ENCODE measurements at places on chromosomes 12 and 14.
A peak's percentile ranks its signal among the peaks of the same experiment; 100 is the strongest.

DNA sequence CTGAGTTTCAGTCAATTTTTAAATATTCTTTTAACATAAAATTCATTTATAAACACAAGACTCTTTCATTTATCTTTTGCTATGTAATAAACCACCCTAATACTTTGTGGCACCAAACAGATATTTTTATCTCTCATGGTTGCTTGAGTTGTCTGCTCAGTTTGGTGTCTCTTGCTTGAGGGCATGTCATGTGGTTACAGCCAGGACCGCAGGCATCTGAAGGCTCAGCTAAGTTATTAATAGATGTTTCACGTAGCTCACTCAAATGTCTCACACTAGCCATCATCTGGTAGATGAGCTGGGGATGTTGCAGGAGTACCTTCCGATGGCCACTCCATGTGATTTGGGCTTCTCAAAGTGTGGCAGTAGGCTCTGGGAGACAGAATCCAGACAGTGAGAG is 597.8 kb downstream of the ETNK1 start:
- DNase-seq: no peak

- DNase-seq: no peak
Observed at GRCh38 chr14:99548871-99549515, 55.0 kb downstream of the CCDC85C start.

GRCh38 chr12:62848418-62848817 is 86.5 kb downstream of the PPM1H start:
- no peak for DNase-seq

DNA sequence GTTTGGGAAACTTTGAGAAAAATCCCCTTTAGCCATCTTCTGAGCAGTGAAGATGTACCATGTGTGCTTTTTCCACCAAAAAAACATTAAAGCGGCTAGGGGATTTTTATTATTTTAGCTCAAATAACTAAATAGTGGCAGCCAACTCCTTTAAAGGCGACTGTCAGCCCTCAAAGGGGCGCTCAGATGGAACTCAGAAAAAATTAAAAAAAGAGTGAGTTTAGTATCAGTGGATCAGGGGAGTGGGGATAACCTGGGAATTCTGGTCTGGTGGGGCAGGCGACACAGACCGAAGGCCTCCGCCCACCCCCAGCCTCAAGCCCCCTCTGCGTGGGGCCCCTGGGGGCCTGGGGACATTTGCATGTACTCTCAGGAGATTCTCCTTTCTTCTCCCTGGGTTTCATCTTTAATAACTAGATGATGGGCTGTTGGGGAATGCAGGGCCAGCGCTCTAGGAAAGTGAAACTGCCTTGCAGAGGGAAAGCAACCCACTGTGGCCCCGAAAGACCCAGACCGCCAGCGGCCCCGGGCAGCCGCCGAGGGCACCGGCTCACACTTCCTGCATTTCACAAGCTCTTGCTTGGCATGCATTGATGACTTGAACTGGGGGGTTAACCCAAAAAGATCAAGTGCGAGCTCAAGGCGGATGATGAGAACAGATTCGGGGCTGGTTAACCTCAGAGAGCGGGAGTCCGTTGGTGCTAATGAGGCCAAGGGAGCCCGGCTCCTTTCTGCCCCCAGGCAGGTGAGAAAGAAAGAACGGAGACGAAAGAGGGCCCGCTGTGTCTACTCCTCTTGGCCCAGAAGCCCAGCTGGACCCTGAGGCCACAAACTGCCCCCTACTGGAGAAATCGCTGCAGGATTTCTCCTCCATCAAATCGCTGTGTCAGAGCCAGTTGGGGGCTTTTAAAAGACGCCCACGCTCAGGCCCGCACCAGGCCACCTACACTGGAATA is 7.3 kb upstream of the BATF start:
- peak; percentile 63 for DNase-seq

DNA sequence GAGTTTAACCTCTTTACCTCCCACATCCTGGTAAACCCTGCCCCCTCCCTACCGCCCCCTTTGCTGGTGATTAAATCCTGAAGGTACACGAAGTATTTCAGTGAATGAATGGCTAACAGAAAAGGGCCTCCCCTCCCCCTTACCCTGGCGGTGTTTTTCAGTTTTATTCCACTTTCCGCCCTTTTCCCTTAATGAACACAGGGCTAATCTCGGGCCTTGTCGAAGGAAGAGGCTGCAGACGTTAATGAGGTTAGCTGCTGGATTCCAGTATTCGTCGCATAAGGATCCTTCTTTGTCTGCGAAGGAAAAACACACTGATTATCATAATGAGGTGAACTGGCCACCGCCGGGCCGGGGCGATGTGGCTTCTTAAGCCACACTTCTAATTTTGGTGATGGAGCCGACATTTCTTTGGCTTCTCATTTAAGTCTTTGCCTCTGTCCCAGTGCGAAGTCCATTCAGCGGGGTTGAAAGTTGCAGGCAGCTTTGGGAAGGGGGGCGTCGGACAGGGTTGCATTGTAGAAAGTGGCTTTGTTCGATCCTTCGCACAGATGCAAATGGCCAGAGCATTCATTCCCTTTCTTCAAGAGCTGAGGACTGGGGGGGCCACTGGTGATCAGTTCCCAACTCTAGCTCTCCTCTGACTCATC is 6.5 kb downstream of the MEG3 start:
- no peak for DNase-seq

GRCh38 chr14:51228890-51229289 is 11.2 kb upstream of the TMX1 start:
- DNase-seq: no peak

DNA sequence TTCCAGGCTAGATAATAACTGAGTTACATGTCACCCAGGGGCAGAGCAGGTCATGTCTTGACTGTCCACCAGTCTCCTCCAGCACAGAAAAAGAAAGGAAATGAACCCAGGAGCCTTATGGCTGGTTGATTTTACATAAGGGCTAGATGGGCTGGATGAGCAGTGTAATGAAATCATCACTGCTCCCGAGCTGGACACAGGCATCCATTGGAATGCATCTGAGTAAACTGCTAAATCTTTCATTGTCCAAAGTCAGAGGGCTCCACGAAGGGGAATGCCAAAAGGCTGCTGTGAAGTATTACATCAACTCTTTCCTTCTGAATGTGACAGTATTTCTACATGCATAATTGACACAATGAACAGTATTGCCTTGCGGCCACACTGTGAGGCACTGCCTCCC is 30.1 kb upstream of the TSPAN11 start:
- no peak for DNase-seq

All from germinal center (tissue), 1 donor.